Ascending aorta (tissue), 2 donors: ENCODE measurements at places on chromosomes 3 and 15.

- no peak for DNase-seq
Measured at GRCh38 chr3:129553171-129553570, 10.2 kb downstream of the H1-8 start.

DNA sequence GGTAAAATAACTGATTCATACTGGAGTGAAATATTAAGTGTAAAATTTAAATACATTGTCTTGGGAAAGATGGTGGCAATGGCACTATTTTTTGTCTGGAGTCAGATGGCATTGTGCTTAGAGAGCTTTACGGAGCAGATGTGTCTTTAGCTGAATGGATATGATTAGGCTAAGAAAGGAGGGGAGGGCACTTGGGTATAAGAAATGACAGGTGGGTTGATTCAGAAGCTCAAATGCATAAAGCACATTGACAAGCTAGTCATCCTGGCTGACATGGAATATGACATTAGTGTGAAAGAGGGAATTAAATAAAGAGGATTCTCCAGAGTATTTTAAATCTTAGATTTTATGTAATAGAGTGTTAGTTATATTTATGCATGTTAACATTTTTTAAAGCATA, 570.1 kb upstream of the CBLB start:
- no peak for DNase-seq

DNA sequence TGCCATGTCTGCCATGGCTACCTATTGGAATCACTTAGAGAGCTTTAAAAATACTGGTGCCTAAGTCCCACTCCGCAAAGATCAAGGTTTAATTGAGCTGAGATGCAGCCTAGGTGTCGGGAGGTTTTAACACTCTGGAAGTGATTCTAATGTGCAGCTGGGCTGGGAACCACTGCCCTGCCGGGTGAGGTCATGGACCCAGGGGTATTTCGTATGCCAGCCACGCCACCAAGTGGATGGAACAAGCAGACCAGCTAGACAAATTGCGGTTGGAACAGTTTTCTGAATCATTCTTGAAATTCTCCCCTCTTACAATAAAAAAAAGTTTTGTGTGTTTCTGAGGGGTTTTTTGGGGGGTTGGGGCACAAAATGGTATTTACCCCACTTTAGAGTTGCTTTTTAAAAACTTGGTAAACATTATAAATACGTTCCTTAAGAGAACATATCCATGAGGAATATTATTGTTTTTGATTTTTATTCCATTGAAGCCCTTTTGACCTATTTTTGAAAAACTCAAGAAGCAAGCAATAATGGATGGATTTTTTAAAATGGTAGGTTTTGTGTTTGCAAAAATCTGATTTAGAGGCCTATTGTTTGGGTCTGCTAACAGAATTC, 66.2 kb upstream of the CSTA start:
- peak; percentile 10 for DNase-seq

DNA sequence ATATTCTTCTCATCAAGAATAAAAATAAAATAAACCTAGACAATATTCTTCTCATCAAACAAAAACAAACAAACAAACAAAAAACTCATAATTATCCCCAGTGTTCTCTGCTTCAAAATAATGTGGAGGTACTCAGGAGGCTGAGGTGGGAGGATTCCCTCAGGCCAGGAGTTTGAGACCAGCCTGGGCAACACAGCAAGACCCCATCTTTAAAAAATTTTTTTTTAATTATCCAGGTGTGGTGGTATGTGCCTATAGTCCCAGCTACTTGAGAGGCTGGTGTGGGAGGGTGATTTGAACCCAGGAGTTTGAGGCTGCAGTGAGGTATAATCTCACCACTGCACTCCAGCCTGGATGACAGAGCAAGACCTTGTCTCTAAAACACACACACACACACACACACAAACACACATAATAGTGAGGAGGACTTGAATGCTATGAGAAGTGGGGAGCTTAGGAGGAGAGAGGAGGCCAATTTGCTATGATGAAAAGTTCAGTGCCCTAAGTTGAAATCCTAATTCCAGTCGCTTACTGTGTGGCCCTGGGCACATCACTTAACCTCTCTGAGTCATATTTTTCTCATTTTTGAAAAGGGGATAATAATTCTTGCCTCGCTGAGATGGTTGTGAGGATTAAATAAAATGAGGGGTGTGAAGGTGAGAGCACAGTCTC, 35.8 kb upstream of the HERC1 start:
- DNase-seq = no peak

- DNase-seq = no peak
Measured at GRCh38 chr3:197137751-197138150, 108.1 kb upstream of the MELTF start.

DNA sequence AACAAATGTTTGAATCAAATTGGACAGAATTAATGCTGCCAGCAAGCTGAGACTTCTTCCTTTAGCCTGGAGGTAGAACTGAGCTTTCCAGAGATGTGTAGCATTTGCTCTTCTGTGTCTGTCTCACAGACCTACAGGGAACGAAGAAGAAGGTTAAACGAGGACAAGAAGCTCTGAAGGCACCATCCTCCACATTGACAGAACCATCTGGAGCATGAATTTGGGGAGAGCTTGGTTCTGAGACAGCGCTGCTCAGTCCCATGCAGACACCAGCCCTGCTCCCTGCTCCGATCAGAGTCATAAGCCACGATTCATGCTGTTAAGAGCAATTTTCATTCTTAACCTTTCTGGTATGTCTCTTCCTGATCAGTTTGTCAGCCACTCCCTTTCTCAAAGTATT, 7.7 kb upstream of the KY start:
- DNase-seq = no peak

- DNase-seq = no peak
Measured at GRCh38 chr3:49013738-49014660, 4.4 kb downstream of the DALRD3 start.

- no peak for DNase-seq
Measured at GRCh38 chr3:104886220-104886995, 480.3 kb upstream of the ALCAM start.

DNA sequence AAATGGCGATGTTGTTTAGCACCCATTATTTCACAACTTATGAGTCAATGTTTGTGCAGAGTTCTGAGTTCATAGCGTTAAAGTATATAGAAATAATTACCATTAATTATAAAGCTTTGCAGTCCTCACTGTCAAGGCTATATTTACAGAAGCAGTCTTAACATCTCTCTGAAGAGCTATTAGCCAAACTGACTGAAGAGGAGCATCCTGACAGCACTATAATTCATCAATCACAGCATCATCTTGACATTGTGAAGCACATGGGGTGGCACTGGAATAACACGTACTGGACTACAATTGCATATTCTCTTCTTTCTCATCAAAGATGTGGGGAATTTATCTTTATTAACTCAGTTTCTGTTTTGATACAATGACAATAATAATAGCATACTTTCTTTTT, 260.6 kb upstream of the MME start:
- DNase-seq = no peak

DNA sequence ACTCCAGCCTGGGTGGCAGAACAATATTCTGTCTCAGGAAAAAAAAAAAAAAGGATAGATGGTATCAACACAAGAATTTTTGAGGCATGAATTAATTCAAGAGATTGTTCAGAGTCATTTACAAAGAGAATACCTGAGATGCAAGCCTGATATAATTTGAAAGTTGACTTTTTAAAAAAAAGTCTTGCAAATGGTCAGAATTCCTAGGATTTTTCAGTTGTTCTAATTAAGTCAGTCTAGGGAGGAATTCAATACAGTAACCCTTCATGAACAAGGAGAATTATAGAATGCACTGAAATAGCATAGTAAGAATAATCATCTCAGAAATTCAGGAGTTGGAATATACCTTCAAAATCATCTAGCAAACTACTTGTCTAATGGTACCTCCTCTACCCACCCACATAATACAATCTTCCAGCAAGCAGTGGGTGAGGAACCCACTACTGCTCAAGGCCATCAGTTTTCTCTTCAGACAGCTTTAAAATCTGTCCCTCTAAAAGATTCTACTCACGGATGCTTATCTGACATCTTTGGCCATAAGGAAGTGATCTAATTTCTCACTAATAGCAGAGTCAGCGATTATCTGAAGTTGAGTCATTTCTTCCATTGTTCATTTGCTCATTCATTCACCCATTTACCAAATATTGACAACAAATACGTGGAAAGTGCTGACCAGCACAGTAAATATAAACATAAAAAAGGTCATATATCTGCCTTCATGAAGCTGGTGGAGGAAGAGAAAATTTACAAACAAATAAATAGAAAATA, 159.6 kb downstream of the GREM1 start:
- DNase-seq = no peak

DNA sequence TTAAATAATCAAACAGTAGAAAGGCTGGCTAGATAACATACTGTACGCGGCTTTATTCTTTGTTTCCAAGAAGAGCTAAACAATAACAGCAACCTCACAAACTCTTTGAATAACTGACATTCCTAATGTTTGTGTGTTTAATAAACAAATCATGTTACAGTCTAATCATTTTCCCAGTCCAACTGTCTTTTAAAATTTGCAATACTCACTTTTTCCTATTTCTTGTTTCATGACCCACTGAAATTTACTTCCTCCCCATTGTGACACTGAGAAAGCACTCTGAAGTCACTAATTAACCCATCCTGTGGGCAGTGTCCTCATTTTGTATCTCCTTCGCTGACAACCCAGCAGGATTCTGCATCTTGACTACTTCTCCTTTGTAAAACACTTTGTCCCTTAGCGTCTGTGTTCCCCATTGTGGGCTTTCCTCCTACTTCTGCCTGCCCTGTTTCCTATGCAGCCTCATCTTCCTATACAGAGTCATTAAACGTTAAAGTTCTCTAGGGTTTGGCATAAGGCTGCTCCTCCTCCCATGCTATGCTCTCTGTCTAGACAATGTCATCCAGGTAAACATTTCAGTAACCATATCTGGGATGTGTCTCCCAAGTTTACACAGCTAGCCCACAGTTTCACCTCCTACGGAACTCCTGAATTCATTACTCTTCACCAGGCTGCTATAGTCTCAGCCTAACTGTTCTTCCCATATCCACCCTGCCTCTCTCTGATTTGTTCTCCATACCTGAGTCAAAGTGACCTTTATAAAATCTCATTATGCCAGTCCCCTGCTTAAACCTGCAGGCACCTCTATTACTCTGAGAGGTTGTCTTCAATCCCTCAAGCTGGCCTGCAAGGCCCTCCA, 148.9 kb downstream of the GREM1 start:
- DNase-seq = no peak

- no peak for DNase-seq
Measured at GRCh38 chr15:39579487-39580116, 1.3 kb upstream of the THBS1 start.

- DNase-seq = no peak
Measured at GRCh38 chr3:76700323-76700722, 339.6 kb upstream of the ROBO2 start.

DNA sequence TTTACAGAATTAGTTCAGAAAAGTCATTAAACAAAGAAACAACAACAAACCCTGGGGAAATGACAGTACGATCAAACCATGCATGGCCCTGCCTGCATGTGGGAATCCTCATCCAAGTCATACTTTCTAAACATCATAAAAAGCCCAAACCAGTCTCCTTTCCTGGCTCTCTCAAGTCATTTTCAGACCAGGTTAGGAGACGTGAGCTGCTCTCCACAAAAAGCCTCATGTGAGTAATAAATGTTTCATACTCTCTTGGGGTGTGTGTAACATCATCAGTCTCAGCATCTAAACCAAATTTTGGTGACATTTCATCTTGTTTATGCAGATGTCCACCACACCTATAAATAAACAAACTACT, 18.9 kb downstream of the GREM1 start:
- no peak for DNase-seq

- DNase-seq = no peak
Measured at GRCh38 chr15:29115093-29115991, 154.3 kb downstream of the NSMCE3 start.

GRCh38 chr3:30073040-30073439, 533.4 kb upstream of the TGFBR2 start:
- DNase-seq = no peak

DNA sequence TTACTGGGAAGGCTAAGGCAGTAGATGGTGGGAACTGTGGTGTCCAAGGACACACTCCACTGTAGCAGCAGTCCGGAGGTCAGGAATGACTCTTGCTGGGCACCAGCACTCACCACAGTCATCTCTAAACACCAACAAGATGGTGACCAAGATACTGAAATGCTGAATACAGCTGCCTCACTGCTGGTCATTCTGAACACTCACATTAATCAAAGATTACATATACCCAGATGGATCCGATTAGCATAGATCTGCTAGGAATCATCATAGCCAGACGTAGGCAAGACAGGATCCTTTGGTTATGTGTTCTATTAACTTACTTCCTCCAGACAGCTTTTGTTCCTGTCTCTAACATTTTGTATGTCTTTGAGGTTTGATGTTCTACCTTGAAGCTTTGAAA, 134.9 kb upstream of the BFSP2 start:
- no peak for DNase-seq

- peak; percentile 64 for DNase-seq
Measured at GRCh38 chr3:194686414-194686815, 732 bp downstream of the FAM43A start.

DNA sequence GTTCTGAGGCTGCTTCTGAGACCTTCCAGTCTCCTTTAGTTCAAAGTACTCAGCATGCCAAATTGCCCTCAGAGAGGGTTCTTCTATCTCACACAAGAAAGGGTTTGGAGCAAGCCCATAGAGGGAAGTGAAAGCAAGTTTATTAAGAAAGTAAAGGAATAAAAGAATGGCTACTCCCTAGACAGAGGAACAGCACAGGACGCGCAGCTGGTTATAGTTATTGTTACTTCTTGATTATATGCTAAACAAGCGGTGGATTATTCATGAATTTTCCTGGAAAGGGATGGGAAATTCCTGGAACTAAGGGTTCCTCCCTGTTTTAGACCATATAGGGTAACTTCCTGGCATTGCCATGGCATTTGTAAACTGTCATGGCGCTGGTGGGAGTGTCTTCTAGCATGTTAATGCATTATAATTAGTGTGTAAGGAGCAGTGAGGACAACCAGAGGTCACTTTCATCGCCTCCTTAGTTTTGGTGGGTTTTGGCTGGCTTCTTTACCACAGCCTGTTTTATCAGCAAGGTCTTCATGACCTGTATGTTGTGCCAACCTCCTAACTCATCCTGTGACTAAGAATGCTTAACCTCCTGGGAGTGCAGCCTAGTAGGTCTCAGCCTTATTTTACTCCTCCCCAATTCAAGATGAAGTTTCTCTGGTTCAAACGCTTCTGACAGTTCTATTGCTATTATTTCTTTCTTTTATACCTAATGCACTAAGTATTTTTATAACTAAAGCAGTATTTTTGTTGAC, 26.3 kb downstream of the SCN11A start:
- DNase-seq = no peak

DNA sequence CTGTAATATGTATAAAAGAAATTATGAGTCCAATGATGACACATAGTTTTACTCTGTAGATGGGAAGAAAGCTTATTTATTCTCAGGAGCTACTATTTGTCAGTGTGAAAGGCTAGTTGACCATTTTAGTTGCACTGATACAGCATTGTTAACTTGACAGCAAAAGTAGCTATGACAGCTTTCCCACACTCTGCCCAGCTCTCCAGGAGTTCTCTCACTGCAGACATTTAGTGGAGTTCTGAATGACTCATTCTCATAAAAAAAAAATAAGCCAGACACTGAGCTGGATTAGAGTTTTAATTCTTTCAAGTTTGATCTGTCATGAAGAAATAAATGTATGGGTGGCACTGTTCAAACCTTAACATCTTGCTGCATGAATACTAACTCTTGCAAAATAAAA, 77.2 kb upstream of the CFAP20DC start:
- no peak for DNase-seq

- no peak for DNase-seq
Measured at GRCh38 chr3:145243875-145244274, 917.1 kb downstream of the PLOD2 start.
